Activated T-helper 1 cell treated with anti-CD3 and anti-CD28 coated beads, Interleukin-2, amount 50 U/mL, for 16 hours (primary cell): ENCODE measurements at places on chromosomes 5 and 9.

DNA sequence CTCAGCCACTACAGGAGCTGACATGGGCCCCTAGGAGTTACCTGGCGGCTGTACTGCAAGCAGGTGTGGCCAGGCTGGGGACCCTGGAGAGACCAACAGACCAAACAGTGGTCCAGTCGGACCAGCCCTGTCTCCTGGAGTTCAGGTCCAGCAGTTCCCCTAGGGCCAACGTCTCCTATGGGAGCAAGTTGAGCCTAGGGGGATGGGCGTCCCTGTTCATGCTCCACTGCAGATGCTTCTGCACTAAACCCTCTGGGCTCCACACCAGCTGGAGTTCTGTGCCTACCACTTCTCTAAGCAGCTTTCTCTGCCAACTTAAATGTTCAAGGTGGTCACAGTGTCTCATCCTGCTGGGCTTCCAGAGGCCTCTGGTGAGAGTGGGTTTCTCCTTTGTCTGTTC, 20.6 kb upstream of the OMD start:
- no peak for DNase-seq

DNA sequence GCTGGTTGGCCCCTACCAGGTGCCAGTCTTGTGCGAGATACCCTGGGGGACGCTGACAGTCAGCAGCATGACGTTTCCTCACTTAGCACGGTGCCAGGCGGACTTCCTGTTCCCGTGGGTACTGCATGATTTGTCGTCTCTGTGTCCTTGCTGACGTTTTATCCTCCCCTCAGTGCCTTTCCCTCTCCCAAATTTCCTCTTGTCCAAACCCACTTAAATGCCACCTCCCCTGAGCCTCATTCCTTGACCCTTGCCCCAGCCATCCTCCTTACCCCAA, 60.6 kb upstream of the SAP30L start:
- DNase-seq = no peak

DNA sequence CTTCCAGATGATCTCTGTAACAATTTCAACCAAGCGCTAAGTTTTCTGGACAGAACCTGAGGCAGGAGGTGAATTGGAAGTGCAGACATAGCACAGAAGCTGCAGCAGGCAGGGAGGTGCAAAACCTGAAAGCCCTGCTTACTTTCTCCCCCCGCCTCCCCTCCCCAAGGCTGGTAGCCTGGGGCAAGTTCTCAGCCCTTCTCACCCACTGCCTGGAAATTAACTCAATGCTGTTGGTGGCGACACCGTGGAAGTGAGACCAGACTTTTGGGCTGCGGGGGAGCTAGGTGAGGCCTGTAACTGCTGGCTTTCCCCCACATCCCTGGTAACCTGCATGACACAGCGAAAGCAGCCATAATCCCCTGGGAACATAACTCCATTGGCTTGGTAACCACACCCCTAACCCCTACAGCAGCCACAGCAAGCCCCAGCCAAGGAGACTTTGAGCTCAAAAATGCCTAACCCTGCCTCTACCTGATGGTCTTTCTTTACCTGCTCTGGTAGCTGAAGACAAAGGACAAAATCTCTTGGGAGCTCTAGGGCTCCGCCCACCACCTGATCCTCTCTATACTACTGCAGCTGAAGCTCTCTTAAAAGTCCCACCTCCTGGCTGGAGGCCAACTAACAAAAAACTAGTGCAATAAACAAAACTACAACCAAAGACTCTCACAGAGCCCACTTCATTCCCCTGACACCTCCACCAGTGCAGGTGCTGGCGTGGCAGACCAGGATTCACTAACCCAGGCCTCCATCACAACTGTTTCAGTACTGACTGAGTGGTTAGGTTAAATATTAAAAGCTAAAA, 11.9 kb upstream of the OR13C8 start:
- DNase-seq = no peak

- no peak for DNase-seq
Measured at GRCh38 chr5:148179234-148179824, 11.0 kb downstream of the SPINK14 start.

GRCh38 chr5:179275941-179276837, 69.1 kb downstream of the ADAMTS2 start:
- DNase-seq = no peak
